ENCODE measurements at places on chromosomes 3 and 15.

GRCh38 chr3:122572940-122573412 is 4.5 kb upstream of the PARP15 start:
- peak; percentile 67 for DNase-seq

DNA sequence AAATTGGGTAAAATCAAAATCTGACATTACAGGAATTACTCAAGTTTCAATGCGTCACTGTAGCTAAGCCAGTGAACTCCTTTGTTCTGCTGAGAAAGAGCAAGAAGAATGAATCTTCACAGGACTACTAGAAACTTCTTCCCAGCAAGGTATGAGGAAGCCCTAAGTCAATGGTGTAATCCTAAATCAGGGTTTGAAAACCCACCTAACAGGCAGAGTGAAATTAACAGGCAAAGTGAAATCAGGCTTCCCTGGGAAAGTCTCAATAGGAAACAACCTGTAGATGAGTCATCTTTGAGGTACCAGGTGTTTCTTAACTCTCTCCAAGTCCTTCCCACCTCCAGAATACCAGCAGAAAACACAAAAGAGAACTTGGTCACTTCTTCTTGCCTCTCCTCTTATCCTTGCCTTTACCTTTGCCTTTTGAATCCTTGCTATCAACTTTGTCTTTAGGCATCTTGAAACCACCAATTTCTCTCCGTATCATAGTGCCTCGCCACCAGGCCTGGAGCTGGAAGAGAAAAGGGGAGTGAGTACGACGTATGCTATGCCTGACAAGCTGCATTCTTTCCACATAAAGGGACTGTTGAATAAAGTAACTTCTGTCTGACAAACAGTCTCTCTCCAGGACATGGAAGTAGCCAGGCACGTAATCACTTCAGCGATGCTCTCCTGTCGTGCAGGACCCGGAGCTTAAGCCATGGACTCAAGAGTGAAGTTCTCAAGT is 60.6 kb upstream of the RPL35A start:
- DNase-seq, result no peak

DNA sequence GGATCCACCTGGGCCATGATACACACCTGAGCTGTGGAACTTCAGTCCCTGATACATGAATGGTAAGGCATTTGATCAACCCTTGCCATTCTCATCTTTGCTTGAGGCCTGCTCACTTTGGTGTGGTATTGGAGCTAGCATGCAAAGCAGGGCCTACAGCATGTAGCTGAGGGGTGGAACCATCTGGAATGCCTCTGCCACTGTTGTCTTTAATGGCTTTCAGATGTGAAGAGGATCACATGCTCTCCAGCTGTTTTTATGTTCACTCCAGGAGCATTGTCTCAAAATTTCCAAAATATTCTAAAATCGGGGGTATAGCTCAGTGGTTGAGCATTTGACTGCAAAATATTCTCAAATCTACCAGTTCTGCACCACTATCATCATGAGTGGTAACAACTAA is 64.4 kb upstream of the PHLDB2 start:
- no peak for DNase-seq

GRCh38 chr15:28110481-28110881 is 11.4 kb upstream of the OCA2 start:
- DNase-seq, result no peak

GRCh38 chr15:64009798-64010261 is 36.5 kb downstream of the DAPK2 start:
- DNase-seq, result peak; percentile 88

DNA sequence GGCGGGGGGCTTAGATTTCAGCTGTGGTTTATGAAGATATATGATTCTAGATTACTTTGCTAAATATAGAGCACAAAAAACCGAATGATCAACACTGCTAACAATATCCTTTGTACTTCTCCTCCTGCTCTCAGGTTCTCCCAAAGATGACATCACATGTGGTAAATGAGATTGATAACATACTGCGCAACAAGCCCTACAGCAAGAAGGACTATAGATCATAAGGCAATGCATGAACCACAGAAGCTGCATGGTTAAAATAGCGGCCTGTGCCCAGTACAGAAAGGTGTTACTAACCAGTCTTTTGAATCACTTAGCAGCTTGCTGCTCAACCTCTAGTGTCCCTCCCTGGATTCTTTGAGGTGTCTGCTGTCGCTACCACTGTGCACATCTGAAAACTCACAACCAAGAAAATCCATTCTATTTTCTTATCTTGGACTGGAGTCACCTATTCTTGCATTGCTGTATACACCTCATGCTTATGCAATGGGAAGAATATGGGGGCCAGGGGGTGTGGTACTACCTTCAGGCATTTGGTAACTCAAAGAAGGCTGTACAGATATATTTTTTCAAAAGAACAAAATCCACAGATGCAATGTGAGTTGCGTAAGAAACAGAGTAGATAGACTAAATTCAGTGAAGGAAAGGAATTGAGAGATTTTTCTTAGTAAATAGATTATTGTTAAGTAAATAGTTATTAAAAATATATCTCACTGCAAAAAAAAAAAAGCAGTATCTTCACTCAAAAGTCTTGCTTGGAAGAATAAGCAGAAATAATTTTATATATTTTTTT is 18.2 kb downstream of the SSR3 start:
- DNase-seq, result no peak

GRCh38 chr3:150911771-150912170 is 6.5 kb upstream of the MINDY4B start:
- DNase-seq, result no peak

GRCh38 chr3:157493627-157494550 is 9.3 kb downstream of the VEPH1 start:
- DNase-seq, result peak; percentile 6

DNA sequence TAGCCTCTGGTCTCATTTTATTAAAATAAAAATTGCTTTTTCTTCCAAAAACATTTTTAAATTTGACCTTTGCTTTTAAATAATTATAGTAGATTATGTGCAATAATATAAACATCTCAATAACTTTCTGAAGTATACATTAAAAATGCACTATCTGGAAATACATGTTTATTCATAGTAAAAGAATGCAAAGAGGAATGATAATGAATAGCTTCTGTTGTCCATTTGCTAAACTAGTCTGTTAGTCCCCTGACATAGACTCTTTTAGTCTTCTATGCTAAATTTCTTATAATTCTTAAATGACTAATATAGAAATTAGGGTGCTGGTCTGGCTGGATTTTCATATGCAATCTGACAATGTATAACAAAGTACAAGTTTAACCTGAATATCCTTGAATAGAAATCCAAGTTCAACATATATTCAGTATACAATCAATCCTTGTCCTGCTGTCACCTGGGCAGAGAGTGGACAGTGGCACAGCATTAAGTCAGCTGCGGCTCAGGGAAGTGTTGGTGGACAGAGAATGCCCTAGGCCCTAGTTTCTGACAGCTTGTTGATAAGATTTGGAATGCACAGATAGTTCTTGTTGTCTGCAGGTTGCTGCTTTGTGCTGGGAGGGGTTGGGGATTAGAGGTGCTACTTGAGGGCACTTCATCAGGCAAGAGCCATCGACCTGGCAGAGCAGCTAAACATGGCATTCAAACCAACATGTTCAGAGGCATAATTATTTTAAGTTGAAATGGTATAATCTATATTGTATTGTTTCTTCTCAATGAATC is 161.7 kb downstream of the MBNL1 start:
- no peak for DNase-seq

GRCh38 chr3:192553707-192554106 is 173.6 kb downstream of the FGF12 start:
- no peak for DNase-seq

DNA sequence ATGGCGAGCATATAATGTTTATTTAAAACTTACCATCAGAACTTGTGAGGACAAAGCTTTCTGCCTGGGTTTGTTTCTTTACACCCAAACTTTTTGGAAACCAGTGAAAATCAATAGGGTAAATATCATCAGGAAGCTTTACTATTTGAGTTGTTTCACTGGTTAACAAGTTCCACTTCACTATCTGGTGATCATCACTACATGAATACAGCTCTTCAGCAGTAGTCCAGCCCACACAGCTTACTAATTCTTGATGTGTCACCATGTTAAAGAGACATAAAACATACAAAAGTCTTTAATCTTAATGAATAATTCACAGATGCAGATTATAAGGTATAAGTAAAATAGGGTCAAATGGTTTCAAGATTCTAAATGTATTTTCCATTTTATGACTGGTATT is 17.6 kb downstream of the IFT80 start:
- DNase-seq, result no peak

- DNase-seq, result no peak
Measured at GRCh38 chr3:64276131-64276530, 50.9 kb upstream of the PRICKLE2 start.

DNA sequence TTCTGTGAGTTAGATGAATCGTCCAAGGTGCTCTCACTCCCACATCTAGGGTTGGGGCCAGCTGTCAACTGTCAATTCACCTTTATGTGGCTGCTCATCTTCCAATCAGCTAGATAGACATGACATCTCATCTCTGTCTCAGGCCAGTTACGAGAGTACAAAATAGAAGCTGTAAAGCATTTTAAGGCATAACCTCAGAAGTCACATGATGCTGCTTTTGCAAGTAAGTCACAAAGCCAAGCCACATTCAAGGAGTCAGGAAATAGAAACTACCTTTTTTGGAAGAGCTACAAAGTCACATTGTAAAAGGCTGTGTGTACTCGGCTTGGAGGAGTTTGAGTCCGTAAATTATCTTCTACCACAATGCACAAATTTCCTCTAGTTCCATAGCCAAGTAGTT is 5.1 kb upstream of the CCR1 start:
- DNase-seq, result peak; percentile 51

DNA sequence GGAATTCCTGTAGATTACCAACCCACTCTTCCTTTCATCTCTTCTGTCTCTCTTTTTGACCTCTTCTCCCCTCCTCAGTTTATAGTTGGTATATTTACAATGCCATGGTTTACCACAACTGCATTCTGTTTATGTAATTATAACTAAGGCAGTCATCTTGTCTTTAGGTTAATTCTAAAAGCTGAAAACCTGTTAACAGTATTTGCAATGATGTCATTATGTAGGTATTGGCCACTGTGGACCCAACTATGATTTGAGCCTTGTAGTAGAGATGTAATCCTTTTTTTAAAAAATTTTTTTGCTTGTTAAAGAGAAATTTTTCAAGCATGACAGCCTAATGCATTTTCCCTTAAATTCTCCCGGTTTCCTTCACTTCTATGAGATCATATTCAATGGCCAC is 30.7 kb upstream of the CHST2 start:
- DNase-seq, result no peak

GRCh38 chr3:122014741-122015140 is 7.3 kb downstream of the ILDR1 start:
- DNase-seq, result no peak

- DNase-seq, result peak; percentile 5
Measured at GRCh38 chr3:122938783-122939425, 88.7 kb downstream of the SEMA5B start.

Data from CD4-positive, alpha-beta T cell treated with Interleukin-4 for 4 hours (primary cell).